Upper lobe of right lung (tissue), 1 donor: ENCODE measurements at places on chromosomes 1 and 21. TPM values are rescaled to one million over a fixed set of nuclear protein-coding genes. Genes with fewer than 3 reads are reported as not detected.

DNA sequence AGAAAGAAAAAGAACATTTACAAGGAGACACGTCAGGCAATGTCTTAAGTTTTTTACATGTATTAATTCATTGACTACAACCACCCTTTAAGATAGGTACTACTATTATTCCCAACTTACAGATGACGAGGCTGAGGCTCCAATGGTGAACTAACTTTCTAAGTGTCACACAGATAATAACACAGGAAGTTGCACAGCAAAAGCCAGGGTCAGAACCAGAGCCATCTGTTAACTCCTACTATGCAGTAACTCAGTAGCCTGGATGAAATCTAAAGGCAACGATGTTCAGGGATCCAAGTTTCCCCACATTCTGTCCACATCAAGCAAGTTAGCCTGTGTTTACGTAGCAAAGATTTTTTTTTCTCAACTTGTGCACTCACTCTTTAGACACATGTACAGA, 371.7 kb downstream of the PTPRC start:
- H3K4me1 ChIP-seq = peaks cover 6% of the 10 kb centered on the region
- no peak overlapping the region for H3K4me3 ChIP-seq
- no peak for DNase-seq

- H3K36me3 ChIP-seq = no peaks in the 10 kb centered on the region
- H3K4me3 ChIP-seq = peak overlapping the region; percentile 90
- peak overlapping the region; percentile 36 for H3K27ac ChIP-seq
- H3K27me3 ChIP-seq = no peaks in the 10 kb centered on the region
- peak; percentile 67 for DNase-seq
Measured at GRCh38 chr1:90850181-90850897, 133.2 kb upstream of the BARHL2 start.

- no peaks in the 10 kb centered on the region for H3K27me3 ChIP-seq
- no peak overlapping the region for H3K4me3 ChIP-seq
- H3K36me3 ChIP-seq = no peaks in the 10 kb centered on the region
- DNase-seq = no peak
Measured at GRCh38 chr21:39016740-39017315, 166.4 kb downstream of the PSMG1 start.

DNA sequence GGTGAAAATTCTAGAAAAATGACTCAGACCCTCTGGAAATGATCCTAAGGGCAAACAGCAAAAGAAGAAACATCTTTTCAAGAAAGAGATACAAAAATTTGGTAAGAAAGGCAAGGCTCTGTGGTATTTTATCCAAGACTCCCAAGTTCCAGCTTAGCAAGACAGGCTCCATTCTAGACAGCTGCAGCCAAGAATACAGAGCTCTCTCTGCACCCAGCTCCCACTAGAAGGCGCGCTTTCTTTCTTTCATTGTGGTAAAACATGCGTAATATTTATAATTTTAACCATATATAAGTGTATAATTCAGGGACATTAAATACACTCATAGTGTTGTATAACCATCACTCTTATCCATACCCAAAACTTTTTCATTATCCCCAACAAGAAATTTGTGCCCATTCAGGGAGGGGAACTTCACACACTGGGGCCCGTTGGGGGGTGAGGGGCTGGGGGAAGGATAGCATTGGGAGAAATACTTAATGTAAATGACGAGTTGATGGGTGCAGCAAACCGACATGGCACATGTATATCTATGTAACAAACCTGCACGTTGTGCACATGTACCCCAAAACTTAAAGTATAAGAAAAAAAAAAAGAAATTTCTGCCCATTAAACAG, 2.2 kb upstream of the HFM1 start:
- H3K27me3 ChIP-seq = no peaks in the 10 kb centered on the region
- DNase-seq = no peak
- H3K4me3 ChIP-seq = no peak overlapping the region
- H3K36me3 ChIP-seq = no peaks in the 10 kb centered on the region

- H3K4me3 ChIP-seq = no peak overlapping the region
- DNase-seq = no peak
- peaks cover 8% of the 10 kb centered on the region for H3K27me3 ChIP-seq
- H3K4me1 ChIP-seq = no peaks in the 10 kb centered on the region
- no peaks in the 10 kb centered on the region for H3K36me3 ChIP-seq
- no peak overlapping the region for H3K27ac ChIP-seq
Measured at GRCh38 chr1:182071924-182072323, 10.4 kb upstream of the ZNF648 start.

GRCh38 chr1:93607814-93608186, 73.8 kb downstream of the BCAR3 start:
- H3K4me3 ChIP-seq = no peak overlapping the region
- no peaks in the 10 kb centered on the region for H3K36me3 ChIP-seq
- no peak overlapping the region for H3K27ac ChIP-seq
- peaks cover 7% of the 10 kb centered on the region for H3K4me1 ChIP-seq

DNA sequence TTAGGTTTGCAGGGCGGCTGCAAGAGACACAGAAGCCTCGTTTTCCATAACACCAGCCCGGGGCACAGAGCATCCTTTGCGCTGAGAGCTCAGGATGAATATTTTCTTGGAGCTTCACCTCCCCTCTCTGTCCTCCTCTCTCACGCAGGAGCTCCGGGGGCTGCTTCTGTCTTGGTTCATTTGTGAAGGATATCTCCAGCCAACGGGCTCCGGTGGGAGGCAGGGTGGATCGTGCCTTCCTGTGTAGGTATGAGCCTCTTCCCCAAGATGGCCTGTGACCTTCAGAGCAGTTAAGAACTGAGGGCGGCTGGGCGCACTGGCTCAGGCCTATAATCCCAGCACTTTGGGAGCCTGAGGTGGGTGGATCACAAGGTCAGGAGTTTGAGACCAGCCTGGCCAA, 319.0 kb upstream of the C1orf174 start:
- no peaks in the 10 kb centered on the region for H3K4me1 ChIP-seq
- H3K27ac ChIP-seq = no peak overlapping the region
- DNase-seq = no peak

- H3K4me3 ChIP-seq = no peak overlapping the region
- DNase-seq = peak; percentile 80
- peaks cover 12% of the 10 kb centered on the region for H3K36me3 ChIP-seq
- H3K27me3 ChIP-seq = no peaks in the 10 kb centered on the region
Measured at GRCh38 chr1:19918057-19918456, 5.4 kb downstream of the PLA2G2E start.

GRCh38 chr1:106753066-106753465, 303.4 kb upstream of the PRMT6 start:
- H3K27me3 ChIP-seq = no peaks in the 10 kb centered on the region
- H3K36me3 ChIP-seq = no peaks in the 10 kb centered on the region
- no peak overlapping the region for H3K27ac ChIP-seq
- DNase-seq = no peak
- H3K4me3 ChIP-seq = no peak overlapping the region

DNA sequence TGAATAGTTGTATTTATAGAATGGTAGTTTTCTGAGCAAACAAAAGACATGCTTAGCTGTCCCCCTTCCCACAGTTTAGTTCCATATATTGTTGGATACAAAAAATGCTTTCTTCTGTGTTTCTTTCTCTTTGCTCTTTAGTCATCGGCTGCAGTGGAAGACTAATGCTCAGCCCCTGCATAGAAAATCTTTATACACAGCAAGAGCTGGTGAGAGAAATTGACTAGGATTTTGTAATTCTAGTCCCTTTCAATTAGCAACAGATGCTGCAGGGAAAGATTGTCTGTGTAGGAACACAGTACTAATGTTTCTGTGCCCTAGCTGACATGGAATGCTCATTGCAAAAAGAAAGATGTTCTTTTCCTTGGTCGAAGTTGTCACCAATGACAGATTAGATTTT, 200.9 kb downstream of the RPS6KC1 start:
- no peaks in the 10 kb centered on the region for H3K27me3 ChIP-seq
- no peak for DNase-seq
- H3K27ac ChIP-seq = no peak overlapping the region
- H3K36me3 ChIP-seq = no peaks in the 10 kb centered on the region

DNA sequence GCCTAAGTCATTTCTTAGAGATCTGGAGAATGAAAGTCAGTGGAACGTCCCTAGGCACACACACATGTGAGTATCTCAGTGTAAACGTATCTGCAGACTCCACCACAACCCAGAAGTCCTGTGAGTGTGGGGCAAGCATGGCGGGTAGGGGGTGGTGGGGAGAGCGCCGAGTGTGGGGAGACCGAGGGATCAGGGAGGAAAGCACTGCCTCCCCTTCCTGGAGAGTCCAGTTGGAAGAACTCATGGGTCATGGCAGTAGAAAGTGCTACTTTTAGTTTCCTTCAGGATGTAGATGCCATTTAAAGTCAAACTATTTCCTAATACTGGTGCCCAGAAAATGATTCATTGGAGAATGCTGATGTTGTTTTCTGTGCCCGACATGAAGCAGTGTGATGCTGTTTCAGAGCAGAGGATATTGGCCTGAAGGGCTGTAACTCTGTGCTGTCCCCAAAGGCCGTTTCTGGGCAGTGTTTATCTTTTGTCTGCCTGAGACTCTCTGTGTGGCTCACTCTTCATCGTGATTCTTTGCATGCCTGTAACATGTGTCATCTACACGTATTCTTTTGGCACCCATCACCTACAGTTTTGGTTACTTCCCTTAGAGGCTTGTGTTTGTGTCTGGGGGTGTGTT, 45.7 kb upstream of the TSPAN2 start:
- DNase-seq = no peak
- H3K27ac ChIP-seq = no peak overlapping the region
- H3K27me3 ChIP-seq = peaks cover 7% of the 10 kb centered on the region
- H3K36me3 ChIP-seq = no peaks in the 10 kb centered on the region

The GBP6 gene
- 0.12 TPM for total RNA-seq

The RGS1 gene
- 27.8 TPM for total RNA-seq

The MAP3K21 gene
- total RNA-seq = 9.1 TPM

The LCK gene
- total RNA-seq = 8.3 TPM

The TRAF5 gene
- total RNA-seq = 9.8 TPM

The AMY1A gene
- total RNA-seq = 1.6 TPM
